ENCODE measurements at places on chromosomes 7 and 10. TPM values are rescaled to one million over a fixed set of nuclear protein-coding genes. Genes with fewer than 3 reads are reported as not detected.

- no peak for DNase-seq
Measured at GRCh38 chr7:110264288-110264687, 826.6 kb upstream of the LRRN3 start.

DNA sequence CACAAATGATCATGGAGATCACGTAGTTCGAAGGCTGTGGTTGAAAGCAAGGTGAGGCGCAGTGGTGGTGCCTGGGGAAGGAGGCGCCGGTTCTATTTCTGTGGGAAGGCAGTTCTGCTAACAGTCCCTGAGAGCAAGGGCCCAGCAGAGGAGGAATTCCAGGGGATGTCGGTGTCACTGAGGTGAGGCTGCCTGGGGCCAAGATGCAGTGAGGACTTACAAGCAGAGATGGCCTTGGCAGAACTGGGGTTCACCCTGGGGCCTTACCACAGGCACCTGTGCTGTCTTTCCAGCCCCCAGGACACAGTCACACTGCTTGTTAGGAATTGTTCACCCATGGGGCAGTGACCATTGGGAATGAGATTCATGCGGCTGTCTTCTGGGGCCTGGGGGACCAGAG, 26.7 kb downstream of the GBX1 start:
- DNase-seq, result no peak

DNA sequence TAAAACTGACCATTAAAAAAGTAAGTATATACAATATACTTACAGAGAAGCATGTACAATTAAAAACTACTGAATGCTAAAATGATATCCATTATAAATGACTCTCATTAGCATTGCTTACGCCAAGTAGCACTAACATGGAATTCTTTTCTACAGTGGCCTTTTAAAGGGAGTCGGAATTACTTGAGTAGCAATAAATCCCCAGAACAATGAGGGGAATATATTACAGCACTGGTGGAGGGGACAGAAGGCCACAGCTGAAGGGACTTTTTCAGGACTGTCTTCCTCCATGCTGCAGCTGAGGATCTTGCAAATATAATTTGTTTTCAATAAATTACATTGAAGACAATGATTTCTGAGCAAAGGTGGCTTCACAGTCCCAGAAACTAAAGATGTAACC, 97.0 kb downstream of the ALOX5 start:
- no peak for DNase-seq

GRCh38 chr10:132951926-132952325, 9.6 kb upstream of the CFAP46 start:
- DNase-seq, result no peak

DNA sequence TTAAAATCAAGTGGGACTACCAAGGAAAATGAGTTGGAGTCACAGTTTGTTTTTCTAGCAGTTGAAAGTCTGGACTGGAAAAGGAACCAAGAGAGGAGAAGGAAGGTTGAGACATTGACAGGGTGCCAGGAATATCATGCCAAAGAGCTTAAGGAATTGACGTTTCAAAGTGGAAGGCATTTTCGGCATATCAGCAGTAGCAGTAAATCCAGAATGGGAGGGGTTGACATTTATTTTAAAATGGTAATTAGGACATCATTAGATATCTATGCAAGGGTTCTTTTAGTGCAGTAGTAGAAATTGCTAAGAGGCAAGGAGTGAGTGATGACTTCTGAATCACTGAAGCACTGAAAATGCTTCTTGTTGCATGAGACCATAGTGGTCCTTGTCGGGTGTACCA, 335.9 kb upstream of the PLXDC2 start:
- DNase-seq, result no peak

DNA sequence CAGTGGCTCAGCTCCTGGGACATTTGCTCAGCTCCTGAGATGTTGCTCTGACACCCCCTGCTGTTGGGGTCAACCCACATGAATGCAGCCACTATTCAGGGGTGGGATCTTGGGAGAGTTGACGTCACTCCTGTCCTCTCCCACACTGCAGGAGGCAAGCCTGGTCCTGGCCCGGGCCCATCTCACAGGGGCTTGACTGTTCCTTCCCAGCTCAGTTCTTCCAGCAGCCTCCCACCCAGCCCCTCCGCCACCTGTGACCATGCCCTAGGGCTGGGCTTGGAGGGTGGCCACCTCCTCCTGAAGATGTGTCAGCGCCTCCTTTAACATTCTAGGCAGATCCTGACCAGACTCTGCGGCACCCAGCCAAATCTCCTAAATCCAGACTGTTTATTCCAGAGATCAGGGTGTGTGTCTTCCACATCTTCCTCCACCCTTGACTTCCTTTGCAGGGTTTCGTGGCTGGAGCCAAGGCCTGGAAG, 19.1 kb upstream of the OPALIN start:
- DNase-seq, result peak; percentile 48

The PTN gene
- 11.9 TPM for total RNA-seq

DNA sequence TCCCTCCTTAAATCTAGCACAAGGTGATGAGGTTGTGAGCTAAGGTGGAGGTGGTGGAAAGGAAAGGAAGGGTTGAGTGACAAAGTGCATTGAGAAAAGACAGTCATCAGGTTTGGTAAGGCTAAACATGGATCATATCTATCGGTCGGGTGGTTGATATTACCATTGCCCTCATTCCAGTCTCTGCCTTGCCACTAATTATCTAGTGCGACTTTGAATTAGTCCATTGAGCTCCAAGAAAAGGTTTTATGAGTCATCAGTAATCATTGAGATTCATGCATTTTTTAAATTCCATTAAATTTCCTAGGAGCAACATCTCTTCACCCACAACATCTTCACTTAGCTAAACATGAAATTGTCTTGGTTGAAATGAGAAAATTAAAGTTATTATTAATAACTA, 68.9 kb upstream of the FRMD4A start:
- DNase-seq, result peak; percentile 57

GRCh38 chr7:19530261-19530660, 178.6 kb downstream of the POLR1F start:
- DNase-seq, result no peak

DNA sequence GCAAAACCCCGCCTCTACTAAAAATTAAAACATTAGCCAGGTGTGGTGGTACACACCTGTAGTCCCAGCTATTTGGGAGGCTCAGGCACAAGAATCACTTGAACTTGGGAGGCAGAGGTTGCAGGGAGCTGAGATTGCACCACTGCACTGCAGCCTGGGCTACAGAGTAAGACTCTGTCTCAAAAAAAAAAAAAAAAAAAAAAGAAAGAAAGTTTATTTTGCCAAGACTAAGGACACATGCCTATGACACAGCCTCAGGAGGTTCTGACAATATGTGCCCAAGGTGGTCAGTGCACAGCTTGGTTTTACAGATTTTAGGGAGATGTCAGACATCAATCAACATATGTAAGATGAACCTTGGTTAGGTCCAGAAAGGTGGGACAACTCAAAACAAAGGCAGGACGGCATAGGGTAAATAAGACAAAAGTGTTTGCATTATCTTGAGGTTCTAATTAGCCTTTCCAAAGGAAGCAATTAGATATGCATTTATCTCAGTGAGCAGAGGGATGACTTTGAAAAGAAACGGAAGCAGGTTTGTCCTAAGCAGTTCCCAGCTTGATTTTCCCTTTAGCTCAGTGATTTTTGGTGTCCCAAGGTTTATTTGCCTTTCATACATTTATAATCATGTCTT, 20.7 kb upstream of the OTUD1 start:
- no peak for DNase-seq

GRCh38 chr10:106897719-106898118, 266.8 kb downstream of the SORCS1 start:
- no peak for DNase-seq

GRCh38 chr7:107876916-107877315, 14.1 kb upstream of the DLD start:
- DNase-seq, result no peak

The LAMB1 gene
- 151 TPM for total RNA-seq

The UTF1 gene
- not detected for total RNA-seq

DNA sequence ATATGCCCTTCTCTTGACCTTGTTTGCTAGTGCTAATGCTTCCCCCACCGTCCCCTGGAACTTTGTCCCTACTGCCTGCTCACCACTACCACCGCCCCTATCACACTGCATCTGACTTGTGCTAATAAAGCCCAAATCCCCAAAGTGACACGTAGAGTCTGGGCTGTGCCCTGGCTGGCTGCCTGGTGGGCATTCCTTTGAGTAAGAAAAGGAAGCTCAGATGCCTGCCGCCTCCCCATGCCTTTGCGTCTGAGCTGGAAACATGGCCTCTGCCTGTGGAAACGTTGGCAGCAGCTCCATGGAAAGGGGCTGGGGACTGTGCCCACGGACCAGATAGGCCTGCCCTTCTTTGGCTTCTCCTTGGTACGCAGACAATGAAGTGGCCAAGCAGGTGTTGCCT, 138.3 kb downstream of the CYP26A1 start:
- DNase-seq, result no peak

The OR6V1 gene
- not detected for total RNA-seq

GRCh38 chr7:17521437-17521836, 223.0 kb downstream of the AHR start:
- DNase-seq, result peak; percentile 65

The SAMD9L gene
- total RNA-seq, result 37.7 TPM

DNA sequence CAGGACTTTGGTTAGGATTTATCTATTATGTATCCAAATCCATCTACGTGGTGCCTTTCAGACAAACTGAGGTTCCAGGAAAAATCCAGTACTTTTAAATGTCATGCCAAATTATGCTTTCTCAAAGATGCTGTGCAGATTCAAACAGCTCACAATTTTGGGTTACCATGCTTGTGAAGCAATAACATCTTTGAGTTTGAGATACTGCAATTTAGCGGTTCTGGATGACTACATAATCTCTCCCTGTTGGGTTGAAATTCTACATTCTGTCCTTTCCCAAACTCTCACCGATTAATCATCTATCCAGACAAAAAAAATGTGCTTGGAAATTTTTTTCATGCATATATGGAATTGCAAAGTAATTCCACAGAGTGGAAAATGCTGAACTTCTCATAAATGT, 3.5 kb downstream of the RHOBTB1 start:
- no peak for DNase-seq

- DNase-seq, result no peak
Measured at GRCh38 chr7:33597181-33597580, 308.2 kb upstream of the BMPER start.
